ENCODE measurements at places on chromosomes 2 and 18.

DNA sequence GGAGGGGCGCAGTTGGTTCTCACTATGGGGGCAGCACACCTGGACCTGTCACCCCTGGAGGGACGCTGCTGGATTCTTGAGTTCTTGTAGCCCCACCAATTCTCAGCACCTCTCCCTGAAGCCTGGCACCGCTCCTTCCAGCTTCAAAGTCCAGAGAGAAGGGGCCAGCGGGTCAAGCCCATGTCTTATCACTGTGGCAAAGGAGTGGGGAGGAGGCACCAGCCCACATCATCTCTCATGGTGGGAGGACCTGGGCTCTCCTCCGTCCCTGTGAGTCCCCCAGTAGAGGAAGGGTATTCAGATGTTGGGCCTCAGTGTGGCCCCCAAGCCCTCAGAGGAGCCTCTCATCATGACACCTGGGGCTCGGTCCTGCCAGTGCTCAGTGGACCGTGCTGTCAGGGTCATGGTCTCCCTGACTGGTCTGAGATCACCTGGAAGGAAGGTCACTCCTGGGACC lies 67.4 kb downstream of the HS1BP3 start:
- no peak for DNase-seq

- no peak for DNase-seq
Observed at GRCh38 chr18:73805991-73806390, 341.6 kb downstream of the FBXO15 start.

GRCh38 chr2:230050136-230050535 lies 18.6 kb downstream of the SLC16A14 start:
- no peak for DNase-seq

- no peak for DNase-seq
Observed at GRCh38 chr2:3914241-3914640, 210.9 kb downstream of the DCDC2C start.

DNA sequence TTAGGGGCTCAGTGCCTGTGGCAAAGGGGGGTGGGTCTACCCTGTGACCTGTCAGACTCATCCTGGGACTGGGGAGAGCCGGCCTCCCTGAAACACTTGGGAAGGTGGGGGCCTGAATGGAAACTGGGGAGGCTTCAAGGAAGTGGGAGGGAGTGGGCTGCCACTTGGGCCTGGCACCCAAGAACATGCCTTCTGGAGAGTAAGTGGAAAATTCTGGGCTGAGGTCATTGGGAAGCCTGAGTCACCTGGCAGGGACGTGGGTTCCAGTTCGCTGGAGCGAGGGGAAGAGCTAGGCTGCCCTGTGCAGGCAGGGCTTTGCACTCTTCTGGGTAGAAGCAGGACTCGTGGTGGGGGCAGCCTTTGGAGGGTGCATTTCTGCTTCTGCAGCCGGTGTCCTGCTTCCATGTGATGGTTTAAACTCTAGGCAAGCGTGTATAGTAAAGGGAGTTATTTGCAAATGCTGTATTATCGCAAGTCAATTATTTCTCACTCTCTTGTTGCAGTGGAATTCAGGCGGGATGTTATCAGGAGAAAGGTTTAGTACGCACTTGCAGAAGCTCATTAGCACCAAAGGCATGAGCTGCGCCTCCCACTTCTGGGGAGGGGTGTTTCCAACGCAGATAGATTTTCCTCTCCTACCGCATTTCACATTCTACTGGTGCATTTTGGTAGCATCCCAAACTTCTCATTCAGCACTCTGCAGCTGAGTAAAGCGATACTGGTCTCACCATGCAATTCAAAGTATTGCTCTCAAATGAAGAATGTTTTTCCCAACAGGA lies 3.8 kb downstream of the LRRFIP1 start:
- DNase-seq = no peak

GRCh38 chr2:186806591-186806990 lies 42.4 kb downstream of the ZSWIM2 start:
- DNase-seq = no peak

GRCh38 chr18:2606335-2606734 lies 35.0 kb downstream of the NDC80 start:
- DNase-seq = no peak

Data from hypothalamus (tissue), 51 donors.